ENCODE measurements at places on chromosomes 6 and 20.
A peak's percentile ranks its signal among the peaks of the same experiment; 100 is the strongest.

DNA sequence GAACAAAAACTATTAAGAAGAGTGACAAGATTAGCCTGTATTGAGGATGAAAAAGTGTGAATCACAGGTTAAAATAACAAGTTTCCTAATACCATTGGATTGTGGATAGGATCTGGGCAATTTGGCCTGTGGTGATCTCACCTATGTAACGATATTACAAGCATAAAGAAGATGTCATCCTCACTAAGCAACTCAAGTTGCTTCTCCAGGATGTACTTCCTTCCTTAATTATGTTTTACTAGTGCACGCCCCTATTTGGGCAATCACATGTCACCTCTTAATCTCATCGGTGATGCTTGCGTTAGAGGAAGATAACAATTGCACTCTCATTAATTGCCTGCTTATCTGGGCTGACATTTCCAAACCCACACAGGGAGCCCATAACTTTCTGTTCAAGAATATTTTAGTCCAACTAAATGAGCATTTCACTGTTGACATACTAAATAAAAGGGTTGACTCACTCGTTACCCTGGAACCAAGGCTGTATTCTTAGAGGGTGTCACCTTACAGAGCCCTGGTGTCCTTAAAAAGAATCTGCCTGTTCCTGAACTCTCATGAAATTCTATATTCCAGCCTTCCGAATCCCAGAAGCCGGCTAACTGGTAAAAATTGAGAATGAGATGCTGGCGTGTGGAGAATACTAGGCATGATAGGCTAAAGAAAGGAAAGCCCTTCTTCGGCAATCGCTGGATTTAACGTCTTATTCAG lies 88.2 kb upstream of the ATXN1 start:
- peak; percentile 79 for DNase-seq

GRCh38 chr6:54426995-54427394 lies 118.8 kb downstream of the TINAG start:
- no peak for DNase-seq

- DNase-seq: no peak
Measured at GRCh38 chr6:71245265-71246049, 43.2 kb upstream of the OGFRL1 start.

- peak; percentile 28 for DNase-seq
Measured at GRCh38 chr6:20755631-20756030, 221.4 kb downstream of the CDKAL1 start.

Data from IMR-90 (cell line).